ENCODE measurements at places on chromosomes 6 and 20.
A peak's percentile ranks its signal among the peaks of the same experiment; 100 is the strongest.

GRCh38 chr6:1197309-1197708, 114.6 kb upstream of the FOXQ1 start:
- DNase-seq: no peak

GRCh38 chr6:157139054-157139708, 184.1 kb downstream of the TMEM242 start:
- no peak for DNase-seq

DNA sequence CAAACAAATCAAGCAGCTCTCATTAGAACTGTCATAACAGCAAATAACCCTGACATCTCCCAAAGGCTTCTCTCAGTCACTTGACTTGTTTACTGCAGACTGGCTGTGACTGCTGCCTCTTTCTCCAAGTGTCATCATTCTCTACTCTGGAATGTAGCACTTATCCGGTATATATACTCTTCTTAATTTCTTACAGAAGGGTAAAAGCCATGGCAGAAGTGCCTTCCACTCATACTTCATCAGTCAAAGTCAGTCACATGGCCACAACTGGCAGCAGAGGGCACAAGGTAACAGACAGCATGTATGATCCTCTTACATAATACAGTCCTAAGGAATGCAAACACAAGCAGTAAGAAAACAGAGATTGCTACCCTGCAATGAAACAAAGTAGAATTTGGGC, 9.3 kb downstream of the NAPB start:
- no peak for DNase-seq

- DNase-seq: no peak
Observed at GRCh38 chr6:133290930-133291329, 49.8 kb downstream of the EYA4 start.

GRCh38 chr20:46252352-46253091, 55.8 kb downstream of the CDH22 start:
- DNase-seq: no peak

DNA sequence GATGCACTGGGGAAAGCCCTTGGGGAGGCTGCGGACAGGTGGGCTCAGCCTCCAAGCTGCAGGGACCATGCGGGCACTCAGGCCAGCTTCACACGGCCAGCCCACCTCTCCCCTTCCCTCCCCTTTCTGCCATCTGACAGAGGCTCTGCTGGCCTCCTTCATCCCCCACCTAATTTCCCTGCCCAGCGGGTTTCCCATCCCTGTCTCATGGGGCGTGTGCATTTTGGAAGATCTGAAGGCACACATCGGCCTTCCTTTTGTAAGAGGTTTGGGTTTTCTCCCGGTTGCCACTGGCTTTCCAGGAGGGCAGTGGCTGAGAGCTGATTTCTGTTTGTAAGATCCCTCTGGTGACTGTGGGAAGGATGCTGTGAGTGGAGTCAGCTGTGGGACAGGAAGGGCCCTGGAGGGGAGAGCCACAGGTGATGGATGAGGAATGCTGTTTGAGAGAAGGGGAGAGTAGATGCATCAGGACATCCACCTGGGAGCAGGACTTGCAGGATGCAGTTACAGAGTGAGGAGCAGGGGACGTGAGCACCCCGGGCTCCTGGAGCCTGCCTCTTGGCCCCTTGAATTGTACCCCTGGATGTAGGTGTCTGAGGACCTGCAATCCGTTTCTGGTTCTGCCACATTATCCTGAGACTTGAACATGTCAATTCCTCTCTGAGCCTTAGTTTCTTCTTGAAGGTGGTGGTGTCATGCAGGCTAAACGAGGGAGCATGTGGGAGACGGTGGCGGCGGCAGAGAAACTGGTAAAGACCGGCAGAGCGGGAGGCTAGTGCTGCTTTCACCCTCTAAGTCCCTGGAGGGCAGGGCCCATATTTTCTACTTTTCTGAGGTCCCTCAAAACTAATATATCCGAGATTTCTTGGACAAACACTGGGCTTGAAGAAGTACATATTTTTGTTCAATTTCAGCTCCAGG, 5.9 kb upstream of the TUBB1 start:
- DNase-seq: no peak

DNA sequence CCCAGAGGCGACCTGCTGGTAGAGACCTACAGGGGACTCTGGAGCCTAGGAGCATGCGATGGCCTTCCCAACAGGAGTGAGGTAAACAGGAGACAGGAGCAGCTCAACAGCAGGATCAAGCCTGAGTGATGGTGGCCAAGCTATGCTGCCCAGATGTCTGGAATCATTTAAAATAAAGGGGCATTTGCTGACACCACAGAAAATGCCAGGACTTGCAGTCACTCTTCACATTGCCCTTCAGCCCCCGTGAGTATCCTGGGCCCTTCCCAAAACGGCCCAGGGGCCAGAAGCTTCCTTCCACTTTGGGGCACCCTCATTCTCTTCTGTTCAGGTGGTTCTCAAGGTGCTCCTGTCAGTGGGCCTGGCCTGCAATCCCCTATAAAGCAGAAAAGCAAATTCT, 23.2 kb downstream of the INSM1 start:
- no peak for DNase-seq

DNA sequence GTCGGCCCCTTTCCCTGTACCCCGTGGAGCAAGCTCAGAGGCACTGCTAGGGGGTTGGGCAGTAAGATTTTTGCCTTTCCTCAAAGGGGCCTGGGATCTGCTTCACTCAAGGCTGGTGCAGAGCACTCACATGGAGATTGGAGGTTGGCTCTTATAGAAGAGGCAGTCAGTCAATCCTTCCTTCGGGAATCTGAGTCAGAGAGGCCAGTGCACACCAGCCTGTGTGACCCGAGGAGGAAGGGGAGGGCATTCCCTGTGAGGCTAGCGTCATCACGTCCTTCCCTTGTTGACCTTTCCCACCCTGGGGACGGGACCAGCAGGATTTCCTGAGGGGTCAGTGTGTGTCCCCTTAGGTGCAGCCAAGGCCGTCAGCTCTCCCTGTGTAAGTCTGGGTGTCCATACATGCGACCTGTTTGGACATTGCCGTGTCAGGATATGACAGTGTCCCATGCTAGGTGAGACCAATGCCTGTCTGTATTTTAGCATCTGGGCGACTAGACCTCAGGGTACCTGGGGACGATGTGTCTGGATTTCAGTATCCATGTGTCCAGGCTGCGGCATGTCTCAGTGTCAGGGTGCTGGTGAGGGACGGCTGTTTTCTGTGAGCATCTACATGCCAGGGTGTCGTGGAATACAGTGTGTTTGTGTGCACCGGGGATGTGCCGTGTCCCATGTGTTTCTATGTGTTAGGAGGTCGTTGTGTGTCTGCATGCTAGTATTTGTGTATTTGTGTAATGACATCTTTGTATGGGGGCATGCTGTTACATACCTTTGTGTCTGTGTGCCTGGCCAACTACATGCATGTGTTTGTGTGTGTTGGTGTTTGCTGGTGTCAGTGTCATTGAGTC, 2.8 kb upstream of the ZNF512B start:
- no peak for DNase-seq

DNA sequence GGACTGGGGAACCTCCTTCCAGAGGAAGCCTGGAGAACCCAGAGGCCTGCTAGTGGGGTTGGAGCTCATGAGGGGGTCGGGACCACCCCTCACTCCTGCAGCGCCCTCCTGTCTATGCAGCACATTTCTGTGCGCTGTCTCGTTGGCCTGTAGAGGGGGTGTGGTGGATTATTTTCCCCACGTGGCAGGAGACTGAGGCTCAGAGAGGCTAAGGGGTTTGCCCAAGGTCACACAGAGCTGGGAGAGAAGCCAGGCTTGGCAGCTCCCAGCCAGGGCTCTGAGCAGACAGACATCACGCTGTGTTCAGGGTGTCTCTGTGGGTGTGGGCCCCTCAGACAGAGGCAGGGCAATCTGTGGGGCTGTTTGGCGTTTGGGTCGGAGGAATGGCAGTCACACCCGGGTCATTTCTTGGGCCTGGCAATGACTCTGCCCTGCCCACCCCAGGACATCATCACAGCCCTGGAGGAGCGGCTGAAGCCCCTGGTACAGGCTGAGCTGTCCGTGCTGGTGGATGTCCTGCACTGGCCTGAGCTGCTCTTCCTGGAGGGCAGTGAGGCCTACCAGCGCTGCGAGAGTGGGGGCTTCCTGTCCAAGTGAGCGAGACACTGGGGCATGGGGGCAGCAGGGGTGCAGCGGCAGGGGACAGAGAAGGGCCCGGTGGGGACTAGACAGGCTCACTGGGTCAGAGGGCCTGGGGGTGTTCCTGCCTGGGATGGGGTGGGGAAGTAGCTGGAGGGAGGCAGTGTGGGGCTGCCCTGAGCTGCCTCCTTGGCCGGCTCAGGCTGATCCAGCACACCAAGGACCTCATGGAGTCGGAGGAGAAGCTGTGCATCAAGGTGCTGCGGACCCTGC, 27.7 kb downstream of the UQCC2 start:
- DNase-seq: no peak

DNA sequence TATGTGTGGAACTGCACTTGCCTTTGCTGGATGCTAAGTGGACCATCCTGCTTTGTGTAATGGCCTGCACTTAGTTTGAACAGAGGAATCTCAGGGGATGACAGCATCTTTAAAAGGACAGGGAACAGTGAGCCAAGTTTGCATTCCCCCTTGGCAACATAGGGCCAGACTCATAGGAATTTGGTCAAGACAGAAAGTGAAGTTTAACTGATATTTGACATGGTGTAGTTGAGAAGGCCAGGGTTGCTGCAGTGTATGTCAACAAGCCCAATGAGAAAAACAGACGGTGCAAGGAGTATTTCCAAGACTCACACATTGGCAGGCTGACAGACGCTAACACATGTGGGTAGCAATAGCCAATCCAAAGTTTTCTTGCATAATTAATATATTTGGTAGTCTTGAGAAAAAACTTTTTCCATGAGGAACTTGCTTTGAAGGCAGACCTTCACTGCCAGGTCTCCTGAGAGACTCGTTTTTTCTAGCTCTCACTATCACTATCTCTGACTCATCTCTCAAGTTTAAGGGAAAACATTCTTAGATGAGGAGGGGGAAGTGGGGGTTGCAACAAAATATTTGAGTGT, 213.8 kb downstream of the IBTK start:
- no peak for DNase-seq

GRCh38 chr6:150134280-150134920, 8.4 kb upstream of the PPP1R14C start:
- DNase-seq: no peak

DNA sequence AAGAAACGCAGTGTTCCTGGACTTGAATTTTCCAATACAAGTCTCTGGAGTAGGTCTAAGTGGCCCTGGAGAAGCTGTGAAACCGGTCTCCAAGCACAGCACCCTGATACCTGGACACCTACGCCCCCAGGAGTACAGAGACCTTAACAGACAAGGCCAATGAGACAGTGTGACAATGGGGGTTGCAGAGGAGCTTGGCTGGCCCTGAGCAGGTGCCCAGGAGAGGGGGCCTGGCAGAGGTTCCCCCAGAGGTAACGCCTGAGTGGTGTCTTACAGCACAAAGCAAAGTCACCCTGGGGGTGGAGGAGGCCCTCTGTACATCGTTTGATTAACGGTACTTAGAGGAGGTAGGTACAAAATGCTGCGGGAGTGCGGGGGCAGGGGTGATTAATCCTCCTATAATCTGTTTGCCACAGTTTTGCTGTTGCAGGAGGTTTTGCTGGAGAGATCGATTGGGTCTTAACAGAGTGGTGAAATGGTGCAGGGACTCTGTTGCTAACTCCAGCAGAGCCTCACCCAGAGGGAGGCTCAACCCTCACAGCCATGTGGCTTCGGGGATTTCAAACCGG, 37.3 kb upstream of the APCDD1L start:
- DNase-seq: no peak

DNA sequence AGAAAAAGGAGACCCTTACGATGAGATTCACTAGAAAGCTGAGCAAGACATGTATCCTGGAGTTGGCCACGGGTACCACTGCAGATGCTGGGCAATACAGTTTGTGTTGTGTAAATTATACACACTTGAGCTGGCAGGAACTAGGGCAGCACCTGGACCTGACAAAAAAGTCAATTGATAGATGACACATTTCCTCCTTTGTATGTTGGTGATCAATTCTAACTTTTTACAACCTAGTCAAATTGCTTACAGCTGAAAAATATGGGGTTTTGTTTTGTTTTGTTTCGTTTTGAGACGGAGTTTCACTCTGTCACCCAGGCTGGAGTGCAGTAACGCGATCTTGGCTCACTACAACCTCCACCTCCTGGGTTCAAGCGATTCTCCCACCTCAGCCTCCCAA, 108.9 kb downstream of the UST start:
- DNase-seq: no peak

GRCh38 chr20:21719592-21720214, 14.2 kb downstream of the PAX1 start:
- DNase-seq: no peak

DNA sequence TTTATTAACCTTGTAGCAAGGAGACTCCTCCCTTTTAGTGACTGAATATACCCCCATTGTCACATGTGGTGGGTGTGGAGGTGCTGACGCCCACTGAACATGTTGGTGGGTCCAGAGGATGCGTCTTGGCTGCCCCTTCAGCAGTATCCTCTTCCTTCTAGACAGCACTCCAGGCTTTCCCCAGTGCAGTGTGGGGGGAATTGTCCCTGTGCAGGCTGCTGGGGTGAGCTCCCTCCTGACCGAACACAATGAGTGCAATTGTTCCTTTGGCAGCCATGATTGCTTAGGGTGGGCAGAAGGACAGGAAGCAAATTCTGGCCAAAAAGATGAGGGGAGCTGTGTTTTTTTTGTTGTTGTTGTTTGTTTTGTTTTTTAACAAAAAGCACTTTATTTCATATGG, 209.3 kb upstream of the PDE10A start:
- DNase-seq: no peak

- DNase-seq: no peak
Observed at GRCh38 chr6:3805448-3806123, 43.6 kb upstream of the FAM50B start.

- DNase-seq: no peak
Observed at GRCh38 chr20:59414936-59415623, 114.7 kb downstream of the EDN3 start.

- DNase-seq: no peak
Observed at GRCh38 chr6:107290491-107290890, 168.9 kb downstream of the PDSS2 start.

- DNase-seq: no peak
Observed at GRCh38 chr20:47489448-47489872, 12.2 kb upstream of the NCOA3 start.

DNA sequence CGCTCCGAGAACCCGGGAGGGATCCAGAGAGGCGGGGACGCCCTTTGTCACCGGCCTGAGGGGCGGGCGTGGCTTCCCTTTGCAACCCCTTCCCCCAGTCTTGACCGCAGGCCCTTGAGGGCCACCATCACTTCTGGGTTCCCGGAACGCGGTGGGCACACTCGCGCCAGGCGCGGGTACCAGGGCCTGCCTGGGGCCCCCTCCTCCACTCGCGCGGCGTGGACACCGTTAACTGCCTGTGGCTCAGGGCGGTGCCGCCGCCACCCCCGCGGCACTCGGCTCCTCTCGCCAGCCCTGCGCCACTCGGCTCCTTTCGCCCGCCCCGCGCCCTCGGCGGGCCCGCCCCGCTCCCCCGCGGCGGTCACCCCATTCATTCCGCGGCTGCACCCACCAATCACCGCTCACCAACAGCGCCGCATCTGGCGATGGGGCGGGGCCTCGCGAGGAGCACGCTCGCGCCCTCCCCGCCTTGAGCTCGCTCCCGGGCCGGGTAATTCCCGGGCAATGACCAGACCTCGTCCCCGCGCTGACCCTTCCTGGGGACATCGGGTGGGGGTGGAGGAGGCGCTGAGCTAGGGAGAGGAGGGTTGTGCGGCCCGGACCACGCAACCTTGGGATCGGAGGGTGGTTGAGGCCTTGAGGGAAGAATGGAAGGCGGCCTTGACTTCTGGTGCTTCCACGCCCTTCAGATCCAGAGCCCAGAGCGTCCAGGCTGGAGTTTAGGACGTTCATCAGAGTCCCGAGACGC, 10.5 kb upstream of the ELOVL5 start:
- DNase-seq: peak; percentile 99

- DNase-seq: no peak
Observed at GRCh38 chr20:34923414-34923813, 32.2 kb downstream of the GSS start.
